ENCODE measurements at places on chromosomes 2 and 18. TPM values are rescaled to one million over a fixed set of nuclear protein-coding genes. Genes with fewer than 3 reads are reported as not detected.

Gene LAMA3
- 1.4 TPM for total RNA-seq

Gene EMILIN1
- total RNA-seq: 6.0 TPM

DNA sequence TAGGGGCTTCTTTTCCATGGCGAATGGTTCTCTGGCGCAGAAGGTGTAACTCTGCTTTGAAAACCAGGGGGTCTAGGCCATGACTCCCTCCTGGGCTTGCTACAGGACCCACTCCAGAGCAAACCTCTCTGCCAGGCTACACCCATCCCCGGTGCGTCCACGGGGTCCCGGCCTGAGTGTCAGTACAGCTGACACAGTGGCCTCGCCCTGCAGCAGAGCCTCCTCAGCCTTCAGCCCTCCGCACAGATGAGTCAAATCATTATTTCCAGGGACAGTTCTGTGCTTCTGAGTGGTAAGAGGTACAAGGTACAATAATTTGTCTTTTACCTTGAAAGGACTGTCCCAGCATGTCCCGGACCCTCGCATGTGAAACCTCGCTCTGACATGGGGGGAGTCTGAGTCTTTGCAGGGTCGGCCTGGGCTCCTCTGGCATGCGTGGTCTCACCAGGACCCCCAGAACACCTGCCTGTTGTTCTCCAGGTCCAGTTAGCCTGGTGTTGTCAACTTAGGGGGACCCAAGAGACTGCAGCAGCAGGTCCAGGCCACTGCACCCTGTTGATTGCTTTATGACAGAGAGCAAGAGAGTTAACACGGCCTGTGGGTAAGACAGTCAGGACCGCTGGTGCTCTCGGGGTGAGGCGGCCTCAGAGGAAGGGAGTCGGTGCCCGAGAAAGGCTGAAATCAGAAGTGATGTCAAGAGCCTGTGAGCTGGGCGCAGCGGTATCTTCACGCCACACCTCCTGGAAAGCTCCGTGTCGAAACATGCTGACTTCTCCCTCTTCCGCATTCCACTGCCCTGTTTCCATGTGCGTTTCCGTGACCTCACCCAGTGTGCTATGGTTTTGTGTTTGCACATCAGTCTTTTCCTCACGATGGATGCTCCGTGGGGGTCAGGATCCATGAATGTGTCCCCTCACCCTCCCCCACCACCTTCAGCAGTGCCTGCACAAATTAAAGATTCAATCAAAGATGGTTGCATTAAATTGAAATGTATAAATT lies 340.1 kb downstream of the EIPR1 start:
- peak; percentile 22 for DNase-seq

DNA sequence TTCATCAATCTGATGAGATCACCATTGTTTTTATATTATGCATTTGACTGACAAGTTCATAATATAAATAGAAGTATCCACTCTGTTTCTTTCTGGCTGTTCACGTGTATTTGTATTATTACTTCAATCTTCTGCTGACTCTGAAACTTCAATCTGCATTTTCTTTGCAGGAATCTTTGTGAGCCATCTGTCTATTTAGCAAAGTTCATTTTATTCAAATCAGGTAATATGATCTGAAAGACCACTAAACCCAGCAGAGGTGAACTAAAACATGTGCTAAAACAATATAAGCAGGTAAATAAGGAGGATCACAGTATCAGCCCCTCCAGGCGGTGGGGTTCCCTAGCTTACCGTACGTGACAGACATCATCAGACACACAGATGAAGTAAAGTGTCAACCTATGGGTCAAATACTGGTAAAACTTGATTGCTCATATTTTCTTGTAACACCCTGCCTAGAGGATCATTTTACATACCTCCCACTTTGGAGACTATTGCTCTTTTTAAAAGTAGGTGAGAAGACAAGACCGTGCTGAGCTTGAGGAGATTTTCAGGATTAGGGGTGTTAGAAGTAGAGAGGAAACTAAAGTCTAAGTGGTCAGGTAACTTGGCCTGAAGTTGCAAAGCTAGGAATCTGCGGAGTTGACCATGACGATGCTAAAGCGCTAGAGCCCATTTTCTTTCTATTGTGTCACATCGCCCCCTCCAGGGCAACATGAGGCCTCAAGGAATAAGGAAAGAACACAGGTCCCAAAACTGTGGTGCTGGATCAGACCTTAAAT lies 9.0 kb downstream of the DTNB start:
- peak; percentile 77 for DNase-seq

GRCh38 chr2:173545364-173545763 lies 190.7 kb downstream of the CDCA7 start:
- peak; percentile 54 for DNase-seq

DNA sequence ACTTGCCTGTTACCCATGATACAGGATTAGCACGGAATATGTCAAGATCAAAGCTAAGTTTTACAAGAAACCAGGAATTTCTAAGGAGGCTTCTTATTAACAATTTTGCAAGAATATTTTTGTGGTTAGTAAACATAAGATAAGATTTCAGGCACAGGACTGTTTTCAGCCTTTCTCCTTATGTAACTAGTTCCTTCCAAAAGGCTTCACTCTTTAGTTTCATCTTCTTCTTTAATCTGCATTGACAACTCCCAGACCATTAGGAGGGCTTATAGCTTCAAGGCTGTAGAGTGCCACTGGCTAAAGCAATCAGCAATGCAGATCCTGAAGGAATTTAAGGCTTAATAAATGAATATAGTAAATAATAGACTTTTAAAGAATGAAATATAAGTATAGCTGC lies 29.3 kb downstream of the SLC14A1 start:
- no peak for DNase-seq

DNA sequence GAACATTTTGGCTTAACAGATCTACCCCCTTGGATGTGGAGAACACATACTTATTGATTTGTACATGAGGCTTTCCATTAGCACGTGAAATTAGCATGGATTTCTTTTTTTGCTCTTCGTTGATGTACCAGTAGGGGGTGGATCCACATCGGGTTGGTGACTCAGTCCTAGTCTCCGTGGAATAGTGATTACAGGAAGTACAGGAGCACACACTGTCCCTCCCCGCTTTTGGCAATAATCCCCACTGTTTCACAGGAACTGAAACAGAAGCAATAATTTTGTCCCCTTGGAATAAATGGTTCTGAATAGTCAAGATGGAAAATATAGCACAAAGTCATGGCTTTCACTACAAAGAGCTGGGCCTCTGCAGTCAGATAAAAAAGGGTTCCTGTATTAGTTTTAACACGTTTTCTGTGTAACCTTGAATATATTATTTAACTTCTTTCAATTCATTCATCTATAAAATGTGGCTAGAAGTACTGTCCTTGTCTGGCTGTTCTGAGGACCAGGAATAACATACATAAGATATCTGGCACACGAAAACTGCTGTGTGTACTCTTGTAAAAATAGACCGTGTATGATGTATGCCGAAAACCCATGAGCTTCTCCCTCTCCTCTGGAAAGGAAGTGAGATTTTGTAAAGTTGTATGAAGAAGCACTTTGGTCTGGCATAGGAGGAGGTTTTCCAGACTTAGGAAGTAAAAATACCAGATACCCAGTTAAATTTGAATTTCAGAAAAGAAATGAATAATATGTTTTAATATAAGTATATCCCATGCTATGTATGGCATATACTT lies 229.2 kb downstream of the GALR1 start:
- DNase-seq: peak; percentile 72

GRCh38 chr2:54457323-54458023 lies 1.3 kb downstream of the SPTBN1 start:
- peak; percentile 60 for DNase-seq

DNA sequence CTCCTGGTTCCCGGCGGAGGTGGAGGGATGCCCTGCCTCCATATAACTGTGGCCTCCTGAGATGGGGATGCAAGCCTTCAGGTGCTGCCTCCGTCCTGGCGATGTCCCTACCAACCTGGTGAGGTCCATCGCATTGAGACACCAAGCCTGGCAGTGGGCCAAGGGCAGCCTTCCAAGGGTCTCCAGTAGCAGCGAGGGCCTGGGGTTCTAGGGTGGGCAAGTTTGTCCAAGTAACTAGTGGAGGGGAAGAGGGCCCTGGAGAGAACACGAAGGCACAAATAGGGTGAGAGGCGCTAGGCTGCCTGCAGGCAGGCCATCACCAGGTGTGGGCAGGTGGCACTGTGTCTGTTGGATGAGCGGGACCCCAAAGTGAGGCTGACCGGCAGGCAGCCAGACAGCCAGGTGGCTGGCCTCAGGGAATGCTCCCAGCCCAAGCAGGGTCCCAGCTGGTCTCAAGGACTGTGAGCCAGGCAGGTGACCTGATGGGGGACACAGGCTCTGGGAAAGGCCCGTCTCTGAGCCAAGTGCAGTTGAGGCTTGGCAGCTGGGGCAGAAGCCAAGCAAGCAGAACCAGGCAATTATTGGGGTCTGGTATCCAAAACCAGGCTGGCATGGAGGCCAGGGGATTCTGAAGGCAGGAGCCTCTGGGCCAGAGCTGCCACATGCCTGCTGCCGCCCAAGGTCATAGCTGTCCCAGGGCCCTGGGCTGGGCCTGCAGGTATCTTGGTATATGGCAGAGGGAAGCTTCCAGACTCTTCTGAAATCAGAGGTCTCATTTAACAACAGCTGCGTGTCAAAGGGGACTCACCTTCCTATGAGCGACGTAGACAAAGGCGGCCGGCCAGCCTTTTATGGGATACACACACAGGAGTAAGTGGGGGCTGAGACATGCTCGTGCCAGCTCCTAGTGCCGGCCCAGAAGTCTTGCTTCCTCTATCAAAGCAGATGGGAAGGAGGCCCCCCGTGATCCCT lies 23.4 kb downstream of the RAMP1 start:
- DNase-seq: no peak

GRCh38 chr2:73980566-73980965 lies 4.1 kb upstream of the TET3 start:
- DNase-seq: no peak

GRCh38 chr18:13513021-13513420 lies 213.3 kb downstream of the FAM210A start:
- DNase-seq: no peak
